Activated T-cell treated with anti-CD3 and anti-CD28 coated beads, Interleukin-2, amount 50 U/mL, for 4 hours (primary cell): ENCODE measurements at places on chromosomes 6 and 20. TPM values are rescaled to one million over a fixed set of nuclear protein-coding genes. Genes with fewer than 3 reads are reported as not detected.
A peak's percentile ranks its signal among the peaks of the same experiment; 100 is the strongest.

- no peak for DNase-seq
Observed at GRCh38 chr6:17940151-17940792, 47.2 kb downstream of the KIF13A start.

DNA sequence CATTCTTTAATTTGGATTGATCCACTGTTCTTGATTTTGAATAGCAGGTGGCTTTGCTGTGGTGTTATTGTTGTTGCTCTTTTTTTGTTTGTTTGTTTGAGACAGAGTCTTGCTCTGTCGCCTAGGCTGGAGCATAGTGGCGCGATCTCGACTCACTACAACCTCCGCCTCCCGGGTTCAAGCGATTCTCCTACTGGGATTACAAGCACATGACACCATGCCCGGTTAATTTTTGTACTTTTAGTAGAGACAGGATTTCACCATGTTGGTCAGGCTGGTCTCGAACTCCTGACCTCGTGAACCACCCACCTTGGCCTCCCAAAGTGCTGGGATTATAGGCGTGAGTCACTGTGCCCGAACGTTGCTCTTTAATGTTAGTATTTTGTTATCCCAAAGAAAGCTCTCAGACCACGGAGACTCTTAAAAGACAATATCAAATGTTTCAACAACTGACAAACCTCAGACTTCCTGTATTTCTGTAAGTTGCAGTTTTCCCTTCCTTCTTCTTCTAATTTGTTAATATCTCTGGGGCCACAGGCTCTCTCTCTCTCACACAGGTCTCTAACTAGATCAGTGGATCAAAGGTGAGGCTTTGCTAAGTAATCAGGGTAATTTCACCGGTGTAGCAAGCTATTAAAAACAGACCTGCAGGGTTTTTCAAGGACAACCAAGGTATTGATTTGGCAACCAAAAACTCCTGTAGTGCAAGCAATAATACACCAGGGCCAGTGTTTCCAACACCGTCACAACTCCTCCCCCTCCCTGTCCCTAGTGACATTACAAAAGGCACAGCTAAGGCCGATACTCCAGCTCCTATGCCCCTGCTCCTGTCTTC lies 48.8 kb upstream of the ZNF217 start:
- peak; percentile 17 for DNase-seq

GRCh38 chr20:13515796-13516558 lies 122.8 kb downstream of the TASP1 start:
- no peak for DNase-seq

DNA sequence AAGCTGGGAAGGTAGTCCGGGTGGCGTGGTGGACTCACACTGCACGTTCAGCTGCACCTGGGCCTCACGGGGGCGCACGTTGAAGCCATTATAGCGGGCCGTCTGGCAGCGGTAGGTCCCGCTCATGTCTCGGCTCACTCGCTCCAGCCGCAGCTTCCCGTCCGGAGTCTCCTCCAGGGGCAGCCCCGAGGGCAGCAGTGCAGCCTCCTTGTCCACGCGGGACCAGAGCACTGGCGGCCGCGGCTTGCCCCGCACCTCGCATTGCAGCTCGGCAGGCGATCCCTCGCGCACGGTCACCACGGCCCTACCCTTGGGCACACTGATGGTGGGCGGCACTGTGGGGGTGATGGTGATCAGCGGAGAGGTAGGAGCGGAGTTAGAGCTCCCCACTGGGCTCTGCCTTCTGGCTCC lies 47.6 kb downstream of the MDGA1 start:
- DNase-seq = no peak

DNA sequence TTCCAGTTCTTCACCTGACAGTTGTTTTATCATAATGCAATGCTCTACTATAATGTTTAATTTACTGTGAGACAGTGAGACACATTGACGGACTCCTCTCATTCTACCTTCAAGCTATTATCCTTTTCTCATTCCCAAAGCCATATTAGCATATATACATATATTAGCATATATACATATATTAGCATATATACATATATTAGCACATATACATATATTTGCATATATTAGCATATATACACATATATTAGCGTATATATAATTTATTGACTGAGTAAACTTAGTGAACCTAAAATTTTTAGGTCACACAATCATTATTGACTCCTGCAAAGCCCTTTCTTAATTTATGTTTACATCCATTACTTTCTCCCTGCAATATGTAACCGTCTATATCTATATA lies 555.0 kb upstream of the ADGRB3 start:
- no peak for DNase-seq

GRCh38 chr20:23094213-23094896 lies 8.2 kb upstream of the CD93 start:
- no peak for DNase-seq

GRCh38 chr6:125154761-125155135 lies 1.2 kb downstream of the TPD52L1 start:
- DNase-seq = peak; percentile 6

GRCh38 chr6:20866036-20866435 lies 331.8 kb downstream of the CDKAL1 start:
- DNase-seq = no peak

DNA sequence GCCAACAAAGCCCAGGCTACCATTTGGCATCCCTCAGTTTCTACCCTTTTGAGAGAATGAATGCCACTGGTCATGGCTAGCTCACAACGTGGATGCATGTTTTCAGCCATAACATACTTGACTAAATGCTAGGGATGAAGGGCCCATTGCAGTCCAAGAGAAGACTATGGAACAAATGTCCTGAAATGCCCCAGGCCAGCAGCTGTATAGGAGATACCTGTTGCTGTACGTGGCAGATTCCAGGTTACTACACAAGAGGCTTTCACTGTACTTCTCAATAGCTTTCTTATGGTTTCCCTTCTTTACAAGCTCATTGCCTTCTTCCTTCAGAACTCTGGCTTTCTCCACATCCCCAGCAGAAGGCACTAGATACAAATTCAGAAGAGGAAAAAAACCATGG lies 11.7 kb downstream of the TOMM34 start:
- no peak for DNase-seq

- no peak for DNase-seq
Observed at GRCh38 chr6:11876934-11877433, 98.4 kb upstream of the ADTRP start.

DNA sequence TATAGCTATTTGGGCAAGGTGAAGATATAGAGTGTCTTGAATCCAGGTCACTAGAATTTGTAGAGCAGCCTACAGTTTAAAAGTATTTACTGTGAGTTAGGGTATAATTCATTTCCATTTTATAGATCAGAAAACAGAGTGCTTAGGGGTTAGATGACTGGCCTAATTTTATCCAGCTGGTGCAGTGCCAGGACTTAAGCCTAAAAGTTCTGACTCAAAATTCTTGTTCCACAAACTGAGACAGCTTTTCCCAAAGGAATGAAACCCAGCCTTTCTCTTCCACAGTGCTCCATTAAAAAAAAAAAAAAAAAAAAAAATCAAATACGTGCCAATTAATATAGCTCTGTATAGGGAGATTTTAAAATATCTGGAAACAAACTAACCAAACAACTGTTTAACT lies 441.0 kb upstream of the MARCKS start:
- no peak for DNase-seq

GRCh38 chr6:93749930-93750329 lies 330.6 kb upstream of the EPHA7 start:
- no peak for DNase-seq

GRCh38 chr6:89956182-89956581 lies 61.9 kb downstream of the GJA10 start:
- no peak for DNase-seq

DNA sequence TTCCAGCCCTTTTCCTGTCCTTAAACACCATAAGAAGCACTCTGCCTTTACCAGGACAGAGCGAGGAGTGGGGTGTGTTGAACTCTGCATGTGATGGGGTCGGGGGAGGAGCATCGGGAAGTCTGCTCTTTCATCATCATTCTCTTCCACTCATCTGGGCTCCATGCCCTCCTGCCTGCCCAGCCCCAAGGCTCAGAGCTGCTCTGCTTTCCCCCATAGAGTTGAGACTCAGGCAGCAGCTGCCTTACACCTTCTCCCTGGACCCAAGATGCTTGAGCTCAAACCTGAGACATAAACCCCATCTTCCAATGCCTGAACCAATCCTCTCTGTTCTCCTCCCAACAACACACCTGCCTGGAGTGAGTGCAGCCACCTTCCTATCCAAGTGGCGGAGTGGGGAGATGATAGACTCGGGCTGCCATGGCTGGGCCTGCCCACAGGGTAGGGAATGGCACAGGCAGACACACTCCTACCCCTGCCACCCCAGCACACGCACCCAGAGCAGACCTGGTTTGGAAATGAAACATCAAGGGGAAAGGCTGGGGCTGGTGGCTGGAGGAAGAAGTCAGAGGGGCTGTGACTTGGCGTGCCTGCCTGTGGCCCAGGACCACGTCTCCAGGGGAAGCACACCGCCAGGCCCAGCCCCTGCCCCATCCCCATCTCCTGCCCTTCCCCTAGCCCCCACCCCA lies 28.4 kb downstream of the TFEB start:
- no peak for DNase-seq

DNA sequence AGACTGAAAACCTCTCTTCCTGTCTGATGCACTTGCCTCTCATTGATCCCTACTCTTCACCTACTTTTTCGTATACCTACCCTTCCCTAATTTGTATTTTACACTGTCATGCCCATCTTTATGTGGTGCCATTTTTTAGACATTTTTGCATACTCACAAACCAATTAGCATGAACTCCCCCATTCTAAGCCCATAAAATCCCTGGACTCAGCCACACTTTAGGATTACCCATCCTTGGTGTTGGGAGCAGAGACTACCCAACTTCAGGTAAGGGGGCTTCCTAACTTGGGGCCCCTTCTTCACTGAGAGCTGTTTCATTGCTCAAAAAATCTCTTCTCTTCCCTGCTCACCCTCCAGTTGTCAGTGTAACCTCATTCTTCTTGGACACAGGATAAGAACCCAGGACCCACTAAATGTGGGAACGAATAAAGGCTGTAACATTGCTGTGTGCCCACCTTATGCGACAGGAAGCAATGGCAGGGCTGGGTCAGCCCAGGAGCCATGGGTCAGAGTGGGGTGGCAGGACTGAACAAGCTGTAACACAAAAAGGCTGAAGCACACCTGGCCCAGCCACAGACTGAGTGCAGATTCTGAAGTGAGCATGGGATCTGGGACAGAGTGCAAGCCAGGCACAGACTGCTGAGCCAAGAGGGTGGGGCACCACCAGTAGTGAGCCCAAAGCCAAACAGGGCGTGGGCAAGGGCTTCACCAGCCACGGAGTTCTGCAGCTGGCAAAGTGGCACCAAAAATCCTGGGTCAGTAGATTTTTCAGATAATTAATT lies 789.1 kb upstream of the HS3ST5 start:
- no peak for DNase-seq

TNFRSF6B gene
- not detected for total RNA-seq

CCDC28A gene
- 7.2 TPM for total RNA-seq

CCN6 gene
- 0.90 TPM for total RNA-seq

SNAP25 gene
- not detected for total RNA-seq
